ENCODE measurements at places on chromosomes 1 and 21. TPM values are rescaled to one million over a fixed set of nuclear protein-coding genes. Genes with fewer than 3 reads are reported as not detected.
A peak's percentile ranks its signal among the peaks of the same experiment; 100 is the strongest.

Gene SSU72
- total RNA-seq = 128 TPM

Gene ACTA1
- not detected for total RNA-seq

Gene SPRR2E
- total RNA-seq = not detected

DNA sequence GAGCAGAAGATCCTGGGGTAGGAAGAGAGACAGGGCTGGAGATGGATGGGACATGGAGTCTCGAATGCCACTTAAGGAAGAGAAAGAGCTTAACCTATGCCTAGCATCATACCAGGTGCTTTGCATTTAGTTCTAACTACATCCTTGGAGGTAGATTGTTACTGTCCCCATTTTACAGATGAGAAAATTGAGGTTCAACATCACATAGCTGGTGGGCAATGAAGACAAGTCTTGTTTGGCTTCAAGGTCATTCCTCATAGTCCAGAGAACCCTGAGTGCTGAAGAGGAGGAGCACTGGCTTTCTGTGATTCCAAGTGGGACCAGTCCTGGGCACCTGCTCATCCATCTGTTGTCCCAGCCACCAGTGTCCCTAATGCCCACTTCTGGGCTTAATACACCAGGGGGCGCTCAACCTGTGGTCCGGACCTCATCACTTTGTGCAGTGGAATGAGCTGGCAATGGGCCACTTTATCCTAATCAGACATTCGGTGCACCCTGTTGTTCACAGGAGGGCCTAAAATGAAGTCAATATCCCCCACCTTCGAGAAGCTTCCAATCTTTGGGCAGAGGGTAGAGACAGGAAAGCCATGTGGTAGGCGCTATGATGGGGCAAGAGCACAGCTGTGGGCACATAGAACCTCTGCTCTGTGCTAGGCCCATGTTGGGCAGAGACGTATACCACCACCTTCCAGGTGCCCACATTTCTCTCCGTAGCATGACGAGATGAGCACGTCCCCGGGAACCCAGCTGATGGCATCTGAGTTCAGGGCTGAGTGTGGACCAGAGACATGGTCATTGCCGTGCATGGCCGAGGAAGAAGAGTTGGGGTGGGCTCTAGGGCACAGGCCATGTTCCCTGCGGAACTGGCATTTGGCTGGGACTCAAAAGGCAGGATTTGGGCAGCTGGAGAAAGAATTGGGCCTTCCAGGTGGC lies 9.2 kb downstream of the RPS6KA1 start:
- DNase-seq = peak; percentile 20

Gene KCNC4
- 8.4 TPM for total RNA-seq

GRCh38 chr21:36145259-36145658 lies 10.4 kb downstream of the CBR3 start:
- no peak for DNase-seq

GRCh38 chr1:185990565-185990964 lies 256.4 kb downstream of the HMCN1 start:
- no peak for DNase-seq

DNA sequence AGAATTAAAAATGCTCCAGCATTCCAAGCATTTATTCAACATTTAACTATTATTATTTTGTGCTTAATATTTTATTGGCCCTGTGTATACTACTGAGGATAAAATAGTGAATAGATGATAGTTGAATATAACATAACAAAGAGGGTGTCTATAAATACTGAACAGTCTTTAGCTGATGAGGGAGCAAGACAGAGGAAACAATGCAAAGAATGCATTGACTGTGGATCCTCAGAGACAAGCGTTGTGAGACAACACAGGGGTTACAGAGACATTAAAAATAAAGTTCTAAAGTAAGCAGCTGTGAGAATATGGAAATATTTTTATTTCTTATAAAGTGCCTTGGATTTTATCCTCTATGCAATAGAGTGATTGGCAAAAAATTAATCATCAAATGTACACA lies 1133.1 kb downstream of the PLA2G4A start:
- DNase-seq = no peak

GRCh38 chr1:221468546-221468945 lies 273.3 kb downstream of the DUSP10 start:
- no peak for DNase-seq

GRCh38 chr1:181222972-181223505 lies 134.5 kb downstream of the IER5 start:
- no peak for DNase-seq

DNA sequence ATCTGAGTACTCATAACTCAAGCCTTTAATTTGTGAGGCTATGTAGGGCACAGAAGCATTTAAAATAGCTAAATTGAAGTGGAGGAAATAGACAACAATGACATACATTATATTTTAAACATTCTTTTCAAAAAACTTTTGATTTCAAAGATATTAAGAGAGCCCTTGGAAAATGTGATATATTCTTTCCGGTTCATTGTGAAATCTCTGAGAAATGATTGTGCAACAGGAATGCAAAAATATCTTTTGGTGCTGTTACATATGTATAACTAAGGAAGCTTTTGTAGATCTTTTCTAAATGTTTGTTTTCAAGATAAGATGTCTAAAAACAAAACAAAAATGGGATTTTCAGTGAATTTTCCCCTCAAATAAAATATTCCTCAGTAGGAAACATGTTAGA lies 185.2 kb downstream of the LEPR start:
- no peak for DNase-seq

GRCh38 chr21:44298301-44298700 lies 1.6 kb upstream of the PFKL start:
- no peak for DNase-seq

Gene SYNC
- total RNA-seq = not detected

Gene HSPA6
- 1.3 TPM for total RNA-seq

- DNase-seq = no peak
These were observed 500.7 kb downstream of the LMO4 start for GRCh38 chr1:87829360-87829759.

DNA sequence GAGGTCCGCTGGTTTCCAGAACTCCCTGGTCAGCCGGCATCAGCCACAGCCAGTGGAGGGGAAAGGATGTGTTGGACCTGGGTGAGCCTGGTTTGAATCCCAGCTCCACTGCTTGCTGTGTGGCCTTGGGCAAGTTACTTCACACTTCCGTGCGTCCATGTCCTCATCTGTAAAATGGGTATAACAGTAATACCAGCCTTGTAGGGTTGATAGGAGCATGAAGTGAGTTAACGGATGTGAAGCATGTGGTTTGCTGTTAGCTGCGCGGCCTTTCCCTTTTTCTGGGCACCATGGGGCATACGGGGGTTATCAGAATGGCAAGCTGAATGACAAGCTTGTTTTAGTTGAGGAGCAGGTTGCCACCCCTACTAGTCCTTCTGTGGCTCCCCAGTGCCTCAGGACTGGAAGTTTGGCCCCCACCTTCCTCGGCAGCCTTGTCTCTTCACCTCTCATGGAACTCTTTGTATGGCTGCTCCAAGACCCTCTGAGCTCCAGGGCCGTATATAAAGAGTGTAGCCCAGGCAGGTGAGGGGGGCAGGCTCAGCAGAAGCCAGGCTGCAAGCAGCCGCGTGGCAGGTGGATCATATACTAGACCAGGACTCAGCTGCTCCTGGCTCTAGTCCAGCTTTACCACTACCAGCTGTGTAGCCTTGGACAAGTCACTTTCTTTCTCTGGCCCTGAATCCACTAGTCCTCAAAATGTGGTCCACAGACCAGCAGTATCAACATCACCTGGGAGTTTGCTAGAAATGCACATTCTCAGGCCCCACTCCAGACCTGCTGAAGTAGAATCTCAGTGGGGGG lies 95.4 kb downstream of the LACTBL1 start:
- DNase-seq = no peak

Gene FNDC5
- not detected for total RNA-seq

DNA sequence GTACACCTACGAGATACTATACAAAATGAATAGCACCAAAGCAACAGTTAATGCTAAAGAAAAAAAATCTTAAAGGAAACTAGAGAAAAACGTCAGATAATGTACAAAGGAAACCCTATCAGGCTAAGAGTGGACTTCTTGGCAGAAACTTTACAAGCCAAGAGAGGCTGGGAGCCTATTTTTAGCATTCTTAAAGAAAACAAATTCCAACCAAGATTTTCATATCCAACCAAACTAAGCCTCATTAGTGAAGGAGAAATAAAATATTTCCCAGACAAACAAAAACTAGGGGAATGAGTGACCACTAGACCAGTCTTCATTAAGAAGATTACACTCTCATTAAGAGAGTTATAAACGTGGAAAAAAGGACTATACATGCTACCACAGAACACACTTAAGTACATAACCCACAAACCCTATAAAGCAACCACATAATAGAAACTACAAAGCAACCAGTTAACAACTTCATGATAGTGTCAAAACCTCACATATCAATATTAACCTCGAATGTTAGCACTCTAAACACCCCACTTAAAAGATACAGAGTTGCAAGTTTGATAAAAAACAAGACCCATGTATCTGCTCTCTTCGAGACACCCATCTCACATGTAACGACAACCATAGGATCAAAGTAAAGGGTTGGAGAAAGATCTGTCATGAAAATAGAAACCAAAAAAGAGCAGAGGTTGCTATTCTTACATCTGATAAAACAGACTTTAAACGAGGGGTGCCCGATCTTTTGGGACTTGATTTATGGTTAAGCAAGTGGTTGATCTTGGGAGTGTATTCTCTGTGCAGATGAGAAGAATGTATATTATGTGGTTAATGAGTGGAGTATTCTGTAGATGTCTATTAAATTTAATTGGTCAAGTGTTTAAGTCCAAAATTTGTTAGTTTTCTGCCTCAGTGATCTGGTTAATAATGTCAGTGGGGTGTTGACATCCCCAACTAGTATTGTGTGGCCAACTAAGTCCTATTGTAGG lies 1301.4 kb downstream of the PLA2G4A start:
- DNase-seq = no peak

- no peak for DNase-seq
These were observed 34.9 kb upstream of the ZNF362 start for GRCh38 chr1:33221385-33221758.

GRCh38 chr1:17802164-17802563 lies 47.0 kb downstream of the ACTL8 start:
- DNase-seq = no peak

DNA sequence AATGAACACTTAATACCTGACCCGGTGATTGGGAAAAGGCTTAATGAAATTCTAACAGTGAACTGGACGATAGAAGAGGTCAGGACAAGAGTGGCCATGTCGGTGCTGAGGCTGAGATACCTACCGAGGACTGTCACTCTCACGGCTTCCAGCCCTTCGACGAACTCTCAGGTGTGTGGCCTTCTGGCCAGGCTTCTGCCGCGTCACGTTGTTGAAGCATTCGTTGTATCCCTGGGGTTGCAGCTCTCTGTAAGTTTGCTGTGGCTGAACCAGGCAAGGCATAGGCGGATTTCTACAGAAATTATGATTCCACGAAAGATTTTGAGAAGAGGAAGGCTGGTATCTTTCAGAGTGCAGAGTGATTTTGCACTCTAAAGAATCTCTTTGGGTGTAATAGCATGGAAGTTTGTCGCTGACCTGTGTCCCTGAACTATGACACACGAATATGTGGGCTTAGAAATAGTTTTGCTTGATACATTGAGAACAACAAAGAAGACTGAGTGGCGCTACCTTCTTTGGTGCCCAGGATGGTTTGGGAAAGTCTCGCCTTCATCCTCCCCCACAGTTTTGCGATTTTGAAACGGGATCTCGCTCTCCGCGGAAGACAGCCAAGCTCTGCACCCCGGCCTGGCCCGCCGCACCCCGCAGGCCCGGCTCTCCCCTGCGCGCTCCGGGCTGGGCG lies 403 bp upstream of the EPHX4 start:
- no peak for DNase-seq

DNA sequence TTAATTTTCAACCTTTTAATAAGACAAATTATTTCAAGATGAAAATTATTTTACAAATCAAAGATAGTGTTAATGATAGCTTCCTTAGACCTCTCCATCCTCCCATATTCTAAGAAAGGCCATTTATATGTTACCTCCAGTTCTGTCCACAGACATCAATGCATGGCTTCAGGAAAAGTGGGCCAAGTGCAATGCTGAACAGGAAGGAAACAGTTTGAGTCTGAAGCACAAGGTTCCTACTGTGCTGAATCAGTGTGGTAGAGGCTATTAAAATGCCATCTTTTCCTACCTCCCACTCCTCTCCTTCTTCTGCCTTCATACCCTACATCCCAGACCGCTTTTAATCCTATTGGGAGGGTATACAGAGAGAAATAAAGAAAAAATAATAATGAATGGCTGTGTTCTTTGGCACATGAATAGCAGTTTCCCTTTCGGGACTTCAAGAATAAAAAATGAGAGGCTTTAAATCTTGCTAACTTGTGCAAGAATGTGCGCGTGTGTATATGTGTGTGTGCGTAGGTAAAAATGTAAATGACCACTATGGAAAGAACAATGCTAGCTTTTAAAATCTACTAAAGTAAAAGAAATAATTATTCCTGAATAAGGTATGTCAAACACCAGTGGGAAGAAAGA lies 62.6 kb upstream of the C1orf105 start:
- DNase-seq = no peak

DNA sequence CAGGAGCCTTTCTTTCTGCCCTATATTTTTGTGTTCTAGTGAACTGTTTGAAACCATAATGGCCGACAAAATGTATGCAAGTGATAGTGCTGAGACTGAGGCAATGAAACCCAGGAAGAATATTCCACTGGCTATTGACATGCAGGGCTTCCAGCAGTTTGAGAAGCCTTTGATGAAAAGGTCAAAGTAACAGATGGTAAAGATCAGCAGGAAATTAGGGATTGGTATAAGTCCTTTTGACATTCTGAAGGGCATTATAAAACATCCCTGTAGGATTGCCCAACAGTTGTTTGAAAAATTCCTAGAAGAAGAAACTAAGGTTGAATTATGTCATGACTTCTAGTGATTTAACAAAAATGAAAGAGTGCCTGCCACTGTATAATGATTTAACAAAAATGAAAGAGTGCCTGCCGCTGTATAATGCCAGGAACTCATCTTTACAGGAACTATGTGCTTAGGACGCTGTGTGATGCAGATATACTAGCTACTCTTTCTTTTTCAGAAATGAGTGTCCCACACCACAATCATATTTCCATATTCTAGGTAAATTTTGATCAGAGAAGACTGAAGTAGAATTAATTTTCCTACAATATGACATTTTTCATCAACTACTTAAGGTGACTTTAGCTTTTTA lies 283.9 kb upstream of the ST6GALNAC5 start:
- DNase-seq = no peak

Gene NID1
- total RNA-seq = 0.09 TPM

DNA sequence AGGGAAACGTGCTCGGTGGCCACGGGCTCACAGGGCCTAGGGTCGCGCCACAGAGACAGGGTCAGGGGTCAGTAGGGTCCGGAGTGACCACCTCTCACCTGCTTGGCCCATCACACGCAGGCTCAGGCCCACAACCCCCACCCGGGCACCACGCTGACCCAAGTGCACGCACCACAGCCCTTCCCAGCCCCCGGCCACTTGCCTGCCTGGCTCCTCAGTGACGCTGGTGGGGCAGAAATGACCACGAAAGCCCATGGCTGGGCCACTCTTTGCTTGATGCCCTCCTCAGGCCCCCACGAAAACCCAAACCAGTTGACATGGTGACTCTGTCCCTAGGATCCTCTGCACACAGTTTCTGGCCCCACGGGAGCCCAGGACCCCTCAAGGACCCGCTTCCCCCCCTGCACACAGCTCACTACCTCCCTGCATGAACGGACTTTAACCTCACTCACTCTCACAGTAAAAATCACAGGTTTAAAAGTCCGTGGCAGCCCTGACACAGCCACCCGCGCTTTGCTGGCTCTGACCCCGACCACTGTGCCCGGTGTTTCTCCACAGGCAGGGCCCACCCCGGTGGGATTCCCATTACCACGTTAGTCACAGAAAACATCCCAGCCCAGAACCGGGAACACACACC lies 20.7 kb downstream of the NADK start:
- no peak for DNase-seq

Gene NUDT4B
- total RNA-seq = not detected

Gene TMCO1
- 112 TPM for total RNA-seq

GRCh38 chr1:156591432-156592157 lies at the start of gene NAXE:
Gene NAXE (plus strand): TSS chr1:156591776. CDS start chr1:156591805, 29 bp downstream.
- peak; percentile 78 for DNase-seq

Gene HOOK1
- total RNA-seq = 5.1 TPM
